ENCODE measurements at places on chromosomes 7 and 10.

GRCh38 chr7:6533893-6534495 is 17.3 kb downstream of the GRID2IP start:
- DNase-seq = no peak

- DNase-seq = no peak
Measured at GRCh38 chr10:12179606-12180170, 16.0 kb downstream of the NUDT5 start.

GRCh38 chr10:117075064-117075463 is 63.0 kb downstream of the VAX1 start:
- no peak for DNase-seq

- no peak for DNase-seq
Measured at GRCh38 chr7:36958111-36958733, 233.9 kb upstream of the AOAH start.

GRCh38 chr10:113865901-113866300 is 11.4 kb downstream of the NHLRC2 start:
- no peak for DNase-seq

DNA sequence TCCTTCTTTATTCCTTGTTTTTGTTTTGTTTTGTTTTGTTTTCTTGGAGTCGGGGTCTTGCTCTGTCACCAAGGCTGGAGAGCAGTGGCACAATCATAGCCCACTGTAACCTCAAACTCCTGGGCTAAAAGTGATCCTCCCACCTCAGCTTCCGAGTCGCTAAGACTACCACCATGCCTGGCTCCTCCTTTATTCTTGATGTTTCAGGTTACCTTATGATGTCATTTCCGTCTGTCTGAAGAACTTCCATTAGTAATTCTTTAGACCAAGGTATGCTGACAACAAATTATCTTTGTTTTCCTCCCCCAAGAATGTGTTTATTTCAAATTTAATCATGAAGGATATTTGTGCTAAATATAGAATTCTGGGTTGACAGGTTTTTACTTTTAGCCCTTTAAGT is 18.1 kb upstream of the ATAD1 start:
- no peak for DNase-seq

- no peak for DNase-seq
Measured at GRCh38 chr7:138746073-138746472, 44.9 kb upstream of the SVOPL start.

DNA sequence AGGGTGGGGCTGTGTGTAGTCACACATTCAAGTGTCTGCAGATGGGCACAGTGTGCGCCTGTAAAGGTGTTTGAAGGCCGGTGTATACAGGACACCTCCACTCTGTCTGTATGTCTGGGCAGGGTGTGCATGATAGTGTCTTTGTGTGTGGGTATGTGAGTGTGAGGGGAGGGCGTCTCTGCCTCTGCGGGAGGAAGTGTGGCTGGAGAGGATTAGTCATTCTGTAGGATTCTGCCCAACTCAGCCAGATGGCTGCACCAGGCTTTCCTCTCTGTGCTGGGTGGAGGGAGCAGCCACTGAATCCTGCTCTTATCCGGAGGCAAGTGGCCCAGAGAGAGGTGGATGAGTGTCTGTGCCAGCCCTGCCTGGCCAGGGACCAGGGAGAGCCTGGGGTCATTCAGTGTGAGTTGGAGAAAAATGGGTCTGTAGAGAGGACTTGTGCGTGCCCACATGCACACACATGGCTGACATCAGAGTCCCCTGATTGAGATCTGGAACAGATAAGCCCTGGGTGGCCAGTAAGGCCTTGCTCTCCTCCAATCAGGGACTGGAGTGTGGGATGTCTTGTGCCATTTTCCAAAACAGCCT is 1.7 kb downstream of the SFXN3 start:
- DNase-seq = peak; percentile 46

GRCh38 chr7:55108401-55108800 is 89.6 kb downstream of the EGFR start:
- no peak for DNase-seq

DNA sequence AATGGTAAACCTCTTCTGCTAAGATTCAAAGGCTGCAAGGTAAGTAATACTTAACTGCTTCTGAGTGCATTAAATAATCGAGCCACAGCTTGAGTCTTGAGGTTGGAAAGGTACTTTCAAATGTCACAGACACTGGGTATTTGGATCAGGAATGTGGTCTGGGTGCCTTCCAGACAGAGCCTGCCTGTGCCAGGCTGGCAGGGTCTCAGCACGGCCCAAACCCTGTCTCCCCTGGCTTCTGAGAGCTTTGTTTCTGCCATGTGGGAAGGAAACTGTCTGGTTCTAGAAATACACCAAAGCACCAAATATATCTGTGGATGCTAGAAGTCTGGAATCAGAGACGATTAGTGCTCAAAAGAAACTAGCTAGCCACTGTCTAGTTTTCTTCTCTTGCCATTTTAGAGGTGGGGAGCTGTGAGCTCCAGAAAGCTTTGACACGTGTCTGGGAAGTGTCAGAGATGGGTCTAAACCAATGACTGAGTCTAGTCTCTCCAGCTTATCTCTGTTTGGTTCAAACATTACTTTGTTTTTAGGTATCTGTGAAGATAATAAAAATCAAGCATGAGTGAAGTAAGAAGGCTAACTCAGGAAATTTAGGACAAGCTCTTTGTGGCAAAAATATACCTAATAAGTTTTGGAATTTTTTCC is 162.8 kb downstream of the CYP26A1 start:
- DNase-seq = no peak

GRCh38 chr10:8084799-8085198 is 30.3 kb downstream of the GATA3 start:
- no peak for DNase-seq

DNA sequence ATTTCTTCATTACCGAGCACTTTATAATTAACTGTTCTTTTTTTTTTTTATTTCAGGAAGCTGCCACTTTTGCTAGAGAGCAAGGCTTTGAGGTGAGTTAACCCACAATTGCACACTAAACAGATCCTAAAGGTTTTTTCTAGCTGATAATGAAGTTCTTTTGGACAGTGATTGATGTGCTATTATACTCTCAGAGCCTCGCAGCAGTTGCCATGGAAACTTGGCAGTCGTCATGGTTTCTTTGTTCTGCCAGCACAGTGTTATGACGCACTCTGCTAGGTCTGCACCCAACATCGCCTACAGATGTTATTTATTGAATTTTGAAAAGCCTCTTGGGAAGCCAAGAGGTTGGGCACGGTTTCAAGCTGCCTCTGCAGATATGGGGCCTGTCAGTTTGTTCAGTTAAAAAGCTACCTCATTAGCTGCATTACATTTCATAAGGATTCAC is 237.2 kb upstream of the KAT6B start:
- DNase-seq = peak; percentile 44

- DNase-seq = no peak
Measured at GRCh38 chr10:15324611-15325010, 46.5 kb downstream of the FAM171A1 start.
